LNCaP clone FGC (cell line): ENCODE measurements at places on chromosomes 16 and 17.

DNA sequence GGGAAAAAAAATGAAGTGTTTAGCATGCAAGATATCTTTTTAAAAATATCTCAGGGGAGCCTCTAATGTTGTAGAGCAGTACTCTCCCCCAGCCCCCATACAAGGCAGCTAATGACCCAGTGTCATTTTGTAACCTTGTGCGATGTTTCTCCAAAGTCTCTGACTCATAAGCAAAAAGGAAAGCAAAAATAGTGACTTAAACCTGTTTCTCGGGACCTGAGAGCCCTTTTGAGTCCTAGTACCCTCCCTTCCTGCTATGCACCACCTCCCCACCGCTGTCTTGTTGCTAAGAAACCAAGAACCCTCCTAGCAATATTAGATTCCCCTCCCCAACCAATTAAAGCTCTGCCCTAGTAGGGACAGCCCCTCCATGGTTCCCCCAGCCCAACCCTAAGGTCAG, 2.8 kb downstream of the MYCBPAP start:
- DNase-seq = no peak

DNA sequence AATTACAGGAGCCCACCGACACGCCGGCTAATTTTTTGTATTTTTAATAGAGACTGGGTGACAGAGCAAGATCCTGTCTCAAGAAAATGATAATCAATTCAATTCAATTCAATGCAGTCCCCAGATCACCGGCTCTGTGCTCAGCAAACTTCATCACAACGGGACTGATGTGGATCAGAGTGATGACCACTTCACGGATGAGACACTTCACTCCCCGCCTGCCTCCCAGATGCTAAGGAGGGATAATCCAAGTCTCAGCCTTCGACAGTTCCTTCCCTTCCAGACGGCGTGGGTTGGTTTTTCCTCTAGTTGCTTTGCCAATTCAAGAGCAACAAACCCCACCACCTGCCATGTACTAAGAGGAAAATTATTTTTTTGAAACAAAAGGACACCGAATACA, 93.8 kb downstream of the ZDHHC7 start:
- no peak for DNase-seq

DNA sequence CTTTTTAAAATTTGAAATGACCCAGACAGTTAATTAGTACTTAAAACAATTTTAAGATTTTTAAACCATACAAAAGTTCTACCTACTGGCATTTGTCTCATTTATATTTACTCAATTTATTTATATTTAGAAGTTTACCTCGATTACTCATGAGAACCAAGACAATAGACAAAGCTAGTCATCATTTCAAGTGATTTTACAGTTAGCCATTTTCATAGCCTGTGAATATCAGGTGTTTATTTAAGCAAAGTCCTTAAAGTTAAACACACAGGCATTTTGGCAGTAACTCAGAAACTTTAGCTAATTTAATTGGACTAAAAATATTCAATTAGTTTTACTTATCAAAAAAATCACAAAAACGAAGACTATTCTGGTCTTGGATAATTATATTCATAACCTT, 101.6 kb upstream of the KIF2B start:
- no peak for DNase-seq

DNA sequence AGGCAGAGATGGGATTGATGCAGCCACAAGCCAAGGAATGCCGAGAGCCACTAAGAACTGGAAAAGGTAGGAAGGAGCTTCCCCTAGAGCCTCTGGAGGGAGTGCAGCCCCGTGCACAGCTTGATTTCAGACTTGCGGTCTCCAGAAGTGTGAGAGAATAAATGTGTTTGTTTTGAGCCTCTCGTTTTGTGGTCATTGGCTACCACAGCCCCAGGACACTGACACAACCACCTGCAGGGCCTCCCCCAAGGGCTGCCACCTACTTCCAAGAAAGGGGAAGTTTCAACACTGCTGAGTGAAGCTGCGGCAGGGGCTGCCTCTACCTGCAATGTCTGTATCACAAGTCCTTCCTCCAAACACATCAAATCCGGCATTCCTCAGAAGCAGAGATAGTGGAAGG, 346.9 kb downstream of the C16orf95 start:
- DNase-seq = no peak

DNA sequence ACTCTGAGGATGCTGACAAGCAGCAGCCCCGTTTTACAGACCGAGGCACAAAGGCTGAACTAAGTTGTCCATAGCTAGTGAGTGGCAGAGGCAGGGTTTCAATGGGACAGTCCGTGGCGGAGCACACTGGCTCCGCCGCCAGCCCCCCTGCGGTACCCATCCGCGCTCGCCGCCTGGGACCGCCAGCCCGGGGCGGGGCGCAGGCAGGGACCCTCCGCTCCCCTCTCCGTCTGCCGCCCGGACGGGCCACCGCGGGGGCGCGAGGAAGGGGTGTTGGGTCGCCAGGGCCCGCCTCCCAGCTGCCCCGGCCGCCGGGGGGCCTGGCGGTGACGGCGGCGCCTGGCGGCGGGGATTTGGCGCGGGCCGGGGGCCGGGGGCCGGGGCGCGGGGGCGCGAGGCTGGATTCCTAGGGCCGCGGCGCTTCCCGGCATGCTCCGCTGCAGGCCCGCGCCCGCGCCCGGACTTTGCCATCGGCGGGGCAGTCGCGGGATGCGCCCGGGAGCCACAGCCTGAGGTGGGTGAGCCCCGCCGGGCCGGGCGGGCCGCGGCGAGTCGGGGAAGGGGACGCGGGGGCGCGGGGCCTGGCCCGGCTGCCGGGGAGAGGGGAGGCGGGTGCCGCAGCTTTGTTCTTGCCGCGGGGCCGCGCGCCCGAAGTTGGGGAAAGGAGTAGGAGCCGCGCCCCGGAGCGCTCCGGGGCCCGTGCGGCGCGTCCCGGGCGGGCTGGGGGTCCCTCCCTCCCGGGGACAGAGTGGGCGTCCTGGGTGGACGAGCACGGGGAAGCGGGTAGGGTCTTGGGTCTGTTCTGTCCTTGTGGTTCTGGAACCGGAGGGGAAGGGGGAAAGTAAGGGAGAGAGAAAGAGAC, at the start of gene TMEM98:
TMEM98 (plus strand) TSS at position 430 of the 862 bp plus-strand sequence. CDS start 3,376 bp downstream, outside the sequence.
- DNase-seq = no peak

- DNase-seq = no peak
Measured at GRCh38 chr17:49292901-49293300, 62.3 kb upstream of the PHOSPHO1 start.

- DNase-seq = no peak
Measured at GRCh38 chr17:57256708-57257112, 387 bp downstream of the MSI2 start.

GRCh38 chr16:27127308-27127707, 60.6 kb downstream of the C16orf82 start:
- DNase-seq = no peak

GRCh38 chr17:32940706-32941390, 12.9 kb downstream of the TMEM98 start:
- DNase-seq = no peak
